ENCODE measurements at places on chromosomes 4 and X. TPM values are rescaled to one million over a fixed set of nuclear protein-coding genes. Genes with fewer than 3 reads are reported as not detected.

DNA sequence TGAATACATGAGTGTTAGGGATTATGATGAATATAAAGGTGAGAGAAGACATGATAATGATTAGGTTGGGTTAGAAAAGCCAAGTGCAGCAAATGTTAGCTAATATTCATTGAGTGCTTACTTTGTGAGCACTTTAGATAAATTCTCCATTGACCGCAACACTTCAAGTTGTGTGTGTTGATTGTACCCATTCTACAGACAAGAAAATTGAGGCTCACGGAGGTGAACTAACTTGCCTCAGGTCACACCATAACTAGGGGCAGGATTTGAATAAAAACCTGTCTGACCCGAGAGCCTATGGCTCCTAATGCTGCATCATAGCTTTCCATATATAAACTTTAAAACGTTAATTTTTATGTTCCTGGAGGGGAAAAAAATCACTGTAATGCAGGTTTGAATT is 15.2 kb upstream of the C4orf50 start:
- no peak overlapping the region for H3K4me3 ChIP-seq
- H3K27me3 ChIP-seq: no peaks in the 10 kb centered on the region
- no peaks in the 10 kb centered on the region for H3K4me1 ChIP-seq
- no peaks in the 10 kb centered on the region for H3K36me3 ChIP-seq

ZNF711 gene
- total RNA-seq: 1.8 TPM

DNA sequence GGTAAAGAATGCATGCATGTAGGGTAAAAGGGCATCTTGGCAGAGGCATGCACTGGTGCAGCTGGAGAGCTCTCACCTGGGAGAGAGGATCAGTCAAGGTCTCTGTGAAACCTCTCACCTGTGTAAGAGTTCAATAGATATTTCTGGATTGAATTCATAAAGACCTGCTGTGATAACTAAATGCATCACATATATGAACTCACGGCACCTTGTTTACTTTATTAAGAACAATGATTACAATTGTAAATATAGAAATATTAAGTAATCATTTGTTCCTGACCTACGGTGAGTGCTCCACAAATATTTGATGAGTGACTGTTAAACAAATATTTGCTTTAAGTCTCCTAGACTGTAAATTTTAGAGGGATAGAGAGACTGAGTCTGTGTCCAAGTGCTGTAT is 85.9 kb upstream of the PAQR3 start:
- H3K27me3 ChIP-seq: no peaks in the 10 kb centered on the region
- no peak overlapping the region for H3K4me3 ChIP-seq
- H3K36me3 ChIP-seq: no peaks in the 10 kb centered on the region
- no peak overlapping the region for H3K27ac ChIP-seq

- H3K4me3 ChIP-seq: no peak overlapping the region
- H3K36me3 ChIP-seq: no peaks in the 10 kb centered on the region
- H3K27me3 ChIP-seq: no peaks in the 10 kb centered on the region
- H3K4me1 ChIP-seq: no peaks in the 10 kb centered on the region
- DNase-seq: no peak
Observed at GRCh38 chr4:186948361-186949242, 224.9 kb upstream of the FAT1 start.

DNA sequence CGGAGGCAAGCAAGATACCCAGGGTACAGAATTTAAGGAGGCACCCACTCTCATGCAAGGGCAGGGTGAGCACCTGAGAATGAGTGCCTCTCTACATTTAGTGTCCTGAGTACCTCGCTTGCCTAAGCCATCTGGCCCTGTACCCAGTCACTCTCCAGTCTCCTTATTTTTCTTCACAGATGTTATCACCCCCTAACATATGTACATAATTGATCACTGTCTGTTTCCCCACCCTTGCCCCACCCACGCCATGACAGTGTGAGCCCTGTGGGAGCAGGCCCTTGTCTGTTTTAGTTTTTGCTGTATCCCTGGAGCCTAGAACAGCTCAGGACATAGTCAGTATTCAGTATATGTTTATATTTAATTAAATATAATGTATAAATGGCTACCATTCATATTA is 113.6 kb downstream of the SPRY1 start:
- H3K36me3 ChIP-seq: peaks cover 1% of the 10 kb centered on the region
- no peak overlapping the region for H3K27ac ChIP-seq
- peaks cover 13% of the 10 kb centered on the region for H3K4me1 ChIP-seq
- DNase-seq: no peak
- H3K4me3 ChIP-seq: no peak overlapping the region
- peaks cover 17% of the 10 kb centered on the region for H3K27me3 ChIP-seq

DNA sequence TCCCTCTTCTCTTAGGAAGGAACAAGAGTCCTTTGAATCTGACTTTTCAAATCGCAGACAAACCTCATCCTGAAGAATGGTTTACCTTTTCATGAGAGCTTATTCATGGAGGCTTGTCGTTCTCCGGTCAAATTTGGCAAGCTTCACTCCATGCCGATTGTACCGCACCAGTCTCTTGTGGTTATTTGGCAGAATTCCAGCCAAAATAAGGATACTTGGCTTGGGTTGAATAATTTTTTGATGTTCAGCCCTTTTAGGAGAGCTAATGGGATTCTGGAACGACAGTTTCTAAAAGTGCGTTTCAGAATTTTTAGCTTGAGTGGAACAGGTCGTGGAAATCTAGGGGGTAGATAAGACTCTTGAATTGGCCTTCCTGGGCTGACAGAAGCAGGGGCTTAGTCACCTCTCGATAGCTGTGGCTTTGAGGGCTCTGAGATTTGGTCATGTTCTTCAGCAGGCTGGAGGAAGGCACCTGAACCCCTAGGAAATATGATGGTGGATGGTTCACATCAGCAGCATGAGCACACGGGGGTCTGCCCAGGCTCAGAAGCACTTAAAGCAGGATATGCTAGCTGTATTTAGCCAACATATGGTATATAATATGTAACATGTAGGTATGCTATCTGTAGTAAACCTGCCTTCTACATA is 1.5 kb downstream of the KLHL2 start:
- H3K4me1 ChIP-seq: peaks cover 81% of the 10 kb centered on the region
- H3K4me3 ChIP-seq: peak overlapping the region; percentile 97
- DNase-seq: peak; percentile 70
- no peaks in the 10 kb centered on the region for H3K27me3 ChIP-seq
- H3K36me3 ChIP-seq: peaks cover 2% of the 10 kb centered on the region

C4orf54 gene
- total RNA-seq: not detected

DNA sequence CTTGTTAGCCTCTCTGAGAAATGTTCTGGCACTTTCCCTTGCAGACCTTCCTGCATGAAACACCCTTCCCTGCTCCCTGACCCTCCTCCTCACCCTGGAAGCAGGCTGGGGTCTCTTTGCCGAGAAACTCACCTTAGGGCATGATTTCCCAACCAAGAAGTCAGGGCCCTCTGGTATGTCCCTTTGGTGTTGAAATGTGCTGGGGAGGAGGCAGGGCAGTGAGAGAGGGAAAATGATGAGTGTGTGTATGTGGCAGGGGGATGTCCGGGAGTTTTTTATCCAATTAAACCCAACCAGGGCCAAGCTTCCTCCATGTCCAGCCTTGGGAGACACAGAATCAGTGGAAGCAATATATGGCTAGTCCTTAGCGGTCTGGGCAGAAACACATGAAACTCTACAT is 5.1 kb downstream of the ELF4 start:
- H3K4me1 ChIP-seq: peaks cover 50% of the 10 kb centered on the region
- peaks cover 6% of the 10 kb centered on the region for H3K27me3 ChIP-seq
- no peak overlapping the region for H3K27ac ChIP-seq
- H3K36me3 ChIP-seq: peaks cover 3% of the 10 kb centered on the region

TLR7 gene
- total RNA-seq: 0.05 TPM

- peaks cover 33% of the 10 kb centered on the region for H3K27me3 ChIP-seq
- no peak for DNase-seq
- peaks cover 9% of the 10 kb centered on the region for H3K4me1 ChIP-seq
- peaks cover 2% of the 10 kb centered on the region for H3K36me3 ChIP-seq
Observed at GRCh38 chrX:119475389-119476101, 7.3 kb downstream of the SLC25A5 start.

DNA sequence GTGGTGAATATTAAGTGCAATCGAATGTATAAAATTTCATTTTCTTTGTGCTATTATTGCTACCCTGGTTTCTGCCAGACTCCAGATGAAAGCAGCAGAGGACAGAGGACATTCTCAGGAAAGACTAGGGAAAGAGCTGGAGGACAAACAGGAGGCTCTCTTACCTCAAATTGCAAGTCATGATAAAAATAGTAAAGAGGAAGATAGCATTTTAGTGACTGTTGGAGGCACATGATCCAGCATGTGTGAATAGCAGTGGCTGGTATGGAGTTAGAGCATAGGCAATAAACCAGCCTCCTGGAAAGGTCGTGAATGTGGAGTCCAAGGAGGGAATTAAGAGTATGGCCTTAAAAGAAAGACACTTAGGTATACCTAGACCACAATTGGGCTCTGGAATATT is 1040.0 kb downstream of the STPG2 start:
- H3K36me3 ChIP-seq: no peaks in the 10 kb centered on the region
- no peak for DNase-seq
- H3K27ac ChIP-seq: no peak overlapping the region
- no peak overlapping the region for H3K4me3 ChIP-seq
- H3K4me1 ChIP-seq: no peaks in the 10 kb centered on the region

CSN1S1 gene
- not detected for total RNA-seq

MAPK10 gene
- total RNA-seq: 0.49 TPM

- DNase-seq: no peak
- H3K27ac ChIP-seq: no peak overlapping the region
- H3K4me3 ChIP-seq: no peak overlapping the region
- H3K4me1 ChIP-seq: no peaks in the 10 kb centered on the region
- no peaks in the 10 kb centered on the region for H3K36me3 ChIP-seq
- no peaks in the 10 kb centered on the region for H3K27me3 ChIP-seq
Observed at GRCh38 chr4:71206763-71207162, 132.1 kb upstream of the SLC4A4 start.

DNA sequence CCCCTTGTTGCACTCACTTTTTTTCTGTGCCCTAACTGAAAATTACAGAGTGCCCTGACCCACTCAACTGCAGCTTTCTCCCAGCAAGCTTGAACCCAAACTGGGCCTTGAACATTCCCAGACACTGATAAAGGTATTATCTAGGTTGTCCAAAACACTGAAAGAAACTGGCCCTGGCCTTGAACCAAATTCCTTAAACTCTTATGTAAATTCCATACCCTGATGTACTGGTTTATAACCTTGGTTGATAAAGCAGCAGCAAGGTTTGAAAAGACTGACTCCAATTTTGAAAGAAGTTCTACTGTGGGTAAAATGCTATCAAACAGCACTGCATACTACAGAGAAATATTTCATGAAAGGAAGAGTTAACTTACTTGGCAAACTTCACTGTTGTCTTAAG is 125.6 kb downstream of the PHF8 start:
- H3K4me3 ChIP-seq: no peak overlapping the region
- no peak for DNase-seq
- H3K27me3 ChIP-seq: peaks cover 32% of the 10 kb centered on the region
- H3K4me1 ChIP-seq: no peaks in the 10 kb centered on the region
- H3K36me3 ChIP-seq: no peaks in the 10 kb centered on the region

LDB2 gene
- not detected for total RNA-seq

- H3K4me1 ChIP-seq: no peaks in the 10 kb centered on the region
- H3K36me3 ChIP-seq: no peaks in the 10 kb centered on the region
- H3K27me3 ChIP-seq: no peaks in the 10 kb centered on the region
- no peak for DNase-seq
Observed at GRCh38 chr4:94500685-94501084, 48.9 kb downstream of the PDLIM5 start.

DNA sequence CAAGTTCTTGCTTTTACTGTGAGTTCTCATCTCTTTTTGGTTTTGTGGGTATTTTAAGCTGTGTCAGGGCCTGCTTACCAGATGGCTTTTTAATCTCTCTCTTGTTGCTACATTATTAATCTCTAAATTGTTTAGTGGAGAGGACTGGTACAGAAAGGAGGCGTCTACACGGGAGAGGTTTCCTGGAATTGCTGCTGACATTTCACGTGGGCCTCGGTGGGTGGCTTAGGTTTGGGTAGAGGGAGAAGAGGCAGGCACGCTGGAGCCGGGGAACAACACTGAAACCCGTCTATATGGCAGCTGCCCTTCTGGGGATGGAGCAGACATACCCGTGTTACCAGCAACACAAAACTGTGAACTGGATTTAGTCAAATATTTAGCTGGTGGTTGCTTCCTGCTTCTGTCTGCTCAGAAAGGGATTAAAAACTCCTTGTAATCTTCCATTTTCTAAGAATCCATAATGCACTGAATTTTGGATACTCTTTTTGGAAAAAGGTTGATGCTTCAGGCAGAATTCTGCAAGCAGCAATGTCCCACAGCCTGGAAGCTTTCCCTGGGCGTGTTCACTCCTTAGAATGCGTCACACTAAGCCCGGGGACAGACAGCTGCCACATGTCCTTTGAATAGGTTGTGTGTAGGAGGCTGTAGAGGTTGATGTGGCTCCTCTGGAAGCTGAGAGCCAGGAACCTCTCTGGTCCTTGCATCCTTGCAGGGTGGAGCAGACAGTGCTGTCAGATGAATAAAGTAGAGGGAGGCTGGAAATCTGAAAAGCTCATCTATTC is 199.8 kb upstream of the GATB start:
- H3K27me3 ChIP-seq: no peaks in the 10 kb centered on the region
- H3K4me1 ChIP-seq: no peaks in the 10 kb centered on the region
- DNase-seq: no peak
- no peak overlapping the region for H3K4me3 ChIP-seq
- no peak overlapping the region for H3K27ac ChIP-seq

- DNase-seq: no peak
- H3K27me3 ChIP-seq: peaks cover 14% of the 10 kb centered on the region
- H3K4me1 ChIP-seq: no peaks in the 10 kb centered on the region
- H3K36me3 ChIP-seq: peaks cover 5% of the 10 kb centered on the region
- no peak overlapping the region for H3K4me3 ChIP-seq
Observed at GRCh38 chr4:8922481-8922880, 50.8 kb upstream of the HMX1 start.

GRCh38 chr4:110002326-110002725 is 89.6 kb downstream of the EGF start:
- no peaks in the 10 kb centered on the region for H3K36me3 ChIP-seq
- no peak for DNase-seq
- H3K27me3 ChIP-seq: no peaks in the 10 kb centered on the region
- no peak overlapping the region for H3K4me3 ChIP-seq
- peaks cover 10% of the 10 kb centered on the region for H3K4me1 ChIP-seq
- H3K27ac ChIP-seq: no peak overlapping the region

GRCh38 chrX:12955882-12956703 is 18.8 kb upstream of the TMSB4X start:
- H3K27me3 ChIP-seq: peaks cover 10% of the 10 kb centered on the region
- peak overlapping the region; percentile 99 for H3K27ac ChIP-seq
- peak; percentile 80 for DNase-seq
- H3K36me3 ChIP-seq: peaks cover 5% of the 10 kb centered on the region

MAGEA2 gene
- not detected for total RNA-seq

- H3K4me3 ChIP-seq: no peak overlapping the region
- H3K27me3 ChIP-seq: peaks cover 49% of the 10 kb centered on the region
- no peak for DNase-seq
- H3K36me3 ChIP-seq: no peaks in the 10 kb centered on the region
Observed at GRCh38 chr4:53899586-53900270, 164.7 kb downstream of the CHIC2 start.

ASB9 gene
- not detected for total RNA-seq

PAGE2B gene
- 0.74 TPM for total RNA-seq

DNA sequence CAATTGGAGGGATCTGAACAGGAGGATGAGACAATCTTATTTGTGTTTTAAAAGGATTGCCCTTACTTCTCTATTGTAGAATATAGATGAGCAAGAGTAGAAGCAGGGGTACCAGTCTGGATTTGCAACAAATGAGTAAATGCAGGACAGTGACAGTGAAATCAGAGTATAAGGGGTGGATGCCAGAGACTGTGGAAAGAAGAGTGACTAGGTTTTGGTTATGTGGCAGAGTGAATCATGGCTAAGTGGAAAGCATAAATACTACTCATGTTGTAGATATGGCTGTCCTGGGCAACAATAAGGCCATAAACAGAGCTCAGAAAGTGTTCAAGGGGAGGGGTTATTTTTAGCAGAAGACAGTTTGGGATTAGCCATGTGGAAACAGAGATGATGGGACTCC is 6.0 kb upstream of the VSIG4 start:
- DNase-seq: peak; percentile 12
- H3K27me3 ChIP-seq: peaks cover 15% of the 10 kb centered on the region
- peak overlapping the region; percentile 83 for H3K27ac ChIP-seq

Data from activated T-cell treated with anti-CD3 and anti-CD28 coated beads, Interleukin-2, amount 50 U/mL, for 72 hours (primary cell).